ENCODE measurements at places on chromosomes 5 and 9.

DNA sequence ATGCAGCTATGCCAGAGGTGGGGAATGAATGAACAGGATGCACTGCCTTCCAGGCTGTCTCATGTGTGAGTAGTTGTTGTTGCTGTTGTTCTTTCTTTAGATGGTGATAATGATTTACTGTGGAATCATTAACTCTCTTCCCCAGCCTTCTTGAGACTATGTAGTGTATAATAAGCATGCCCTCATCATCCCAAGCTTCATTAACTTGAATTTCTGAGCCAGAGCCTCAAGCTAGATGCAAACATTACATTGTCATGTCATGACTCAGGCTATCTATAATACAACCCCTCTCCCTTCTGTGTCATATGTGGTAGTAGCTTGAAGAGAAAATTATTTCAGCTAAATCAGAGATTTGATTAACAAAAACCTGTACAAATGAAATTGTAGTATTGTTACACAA is 10.0 kb upstream of the ADAMTSL1 start:
- H3K4me1 ChIP-seq: no peaks in the 10 kb centered on the region
- no peak overlapping the region for H3K4me3 ChIP-seq
- H3K27ac ChIP-seq: no peak overlapping the region
- H3K36me3 ChIP-seq: no peaks in the 10 kb centered on the region

DNA sequence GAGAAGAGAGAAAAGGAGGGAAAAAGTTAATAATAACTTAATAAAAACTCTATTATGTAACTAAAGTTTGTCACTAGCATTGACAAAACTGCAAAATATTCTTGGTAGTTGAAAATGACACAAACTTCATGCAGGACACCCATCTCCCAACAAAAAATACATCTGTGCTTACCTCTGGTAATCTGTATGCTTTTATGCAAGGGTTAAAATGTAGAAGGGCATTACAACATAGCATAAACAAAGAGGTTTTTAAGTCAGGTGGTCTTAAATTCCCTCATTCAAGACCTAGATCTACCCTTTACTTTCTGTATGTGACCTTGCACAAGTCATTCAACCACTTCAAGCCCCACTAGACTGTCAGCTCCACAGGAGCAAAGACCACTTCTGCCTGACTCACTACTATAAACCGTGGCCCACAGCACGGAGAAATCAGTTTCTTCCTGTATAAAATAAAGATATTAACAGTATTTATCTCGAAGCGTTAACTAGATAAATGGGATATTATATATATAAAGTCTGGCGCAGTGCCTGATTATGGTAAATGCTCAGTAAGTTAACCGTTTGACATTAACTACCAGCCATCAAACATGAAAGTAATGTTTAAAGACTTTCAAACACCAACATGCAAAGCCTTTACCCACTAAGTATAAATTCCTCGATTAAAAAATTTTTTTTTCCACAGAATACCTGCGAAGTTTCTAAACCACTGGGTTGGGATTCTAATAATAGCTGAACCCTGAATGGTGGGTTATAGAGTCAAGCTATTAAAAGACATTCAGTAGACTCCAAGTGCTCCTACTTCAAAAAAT is 2.0 kb downstream of the FBXL17 start:
- H3K36me3 ChIP-seq: no peaks in the 10 kb centered on the region
- DNase-seq: no peak
- H3K27ac ChIP-seq: peak overlapping the region; percentile 95
- peak overlapping the region; percentile 92 for H3K4me3 ChIP-seq
- H3K4me1 ChIP-seq: peaks cover 22% of the 10 kb centered on the region

GRCh38 chr9:110148891-110149290 is 59.1 kb downstream of the C9orf152 start:
- H3K27ac ChIP-seq: peak overlapping the region; percentile 69
- no peaks in the 10 kb centered on the region for H3K36me3 ChIP-seq
- no peak for DNase-seq
- no peaks in the 10 kb centered on the region for H3K27me3 ChIP-seq

- H3K36me3 ChIP-seq: no peaks in the 10 kb centered on the region
- no peak overlapping the region for H3K27ac ChIP-seq
- H3K4me3 ChIP-seq: no peak overlapping the region
- no peaks in the 10 kb centered on the region for H3K4me1 ChIP-seq
- no peaks in the 10 kb centered on the region for H3K27me3 ChIP-seq
- no peak for DNase-seq
Measured at GRCh38 chr9:6838158-6838557, 80.4 kb downstream of the KDM4C start.

GRCh38 chr5:173303878-173304590 is 24.2 kb downstream of the STC2 start:
- DNase-seq: no peak
- H3K4me1 ChIP-seq: no peaks in the 10 kb centered on the region

- no peaks in the 10 kb centered on the region for H3K36me3 ChIP-seq
- H3K4me3 ChIP-seq: peak overlapping the region; percentile 4
- no peaks in the 10 kb centered on the region for H3K27me3 ChIP-seq
- peak; percentile 17 for DNase-seq
Measured at GRCh38 chr5:143435210-143435657, 31.7 kb upstream of the NR3C1 start.

DNA sequence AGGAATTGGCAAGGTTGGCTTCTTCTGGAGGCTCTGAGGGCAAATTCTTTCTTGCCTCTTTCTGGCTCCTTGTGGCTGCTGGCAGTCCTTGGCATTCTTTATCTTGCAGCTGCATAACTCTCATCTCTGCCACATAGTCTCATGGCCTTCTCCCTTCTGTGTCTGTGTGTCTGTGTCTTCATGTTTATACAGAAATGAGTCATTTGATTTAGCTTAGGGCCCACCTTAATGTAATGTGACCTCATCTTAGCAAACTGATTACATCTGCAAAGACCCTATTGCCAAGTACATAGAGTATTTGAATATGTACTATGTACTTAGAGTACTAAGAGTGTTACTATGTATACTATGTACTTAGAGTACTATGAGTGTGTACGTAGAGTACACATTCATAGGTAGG is 122.5 kb downstream of the RFK start:
- no peak overlapping the region for H3K4me3 ChIP-seq
- DNase-seq: no peak
- no peaks in the 10 kb centered on the region for H3K4me1 ChIP-seq
- H3K27ac ChIP-seq: no peak overlapping the region

DNA sequence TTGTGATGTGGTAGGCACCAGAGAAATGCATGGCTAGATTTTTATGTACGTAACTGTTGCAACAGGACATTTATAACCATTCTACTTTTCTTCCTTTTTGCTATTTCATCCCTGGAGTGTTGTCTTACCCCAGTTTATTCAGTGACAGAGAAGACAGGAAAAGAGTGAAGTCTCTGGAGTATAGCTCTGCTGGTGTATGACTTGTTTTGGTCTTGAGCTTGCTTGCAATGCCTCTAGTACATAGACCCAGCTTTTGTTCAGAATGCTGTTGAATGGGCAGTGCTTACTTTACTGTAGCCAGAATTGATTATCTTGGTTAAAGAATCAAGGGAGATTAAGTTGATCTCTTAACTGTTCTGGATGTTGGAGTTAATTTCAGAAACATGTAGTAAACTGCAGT is 94.3 kb downstream of the PBX3 start:
- no peak overlapping the region for H3K4me3 ChIP-seq

GRCh38 chr9:92954049-92954861 is 6.9 kb downstream of the FGD3 start:
- no peak overlapping the region for H3K4me3 ChIP-seq
- peak overlapping the region; percentile 76 for H3K27ac ChIP-seq
- H3K36me3 ChIP-seq: no peaks in the 10 kb centered on the region
- peak; percentile 73 for DNase-seq
- H3K27me3 ChIP-seq: peaks cover 32% of the 10 kb centered on the region
- H3K4me1 ChIP-seq: peaks cover 4% of the 10 kb centered on the region

- H3K36me3 ChIP-seq: no peaks in the 10 kb centered on the region
- no peak for DNase-seq
- H3K27me3 ChIP-seq: no peaks in the 10 kb centered on the region
- no peak overlapping the region for H3K27ac ChIP-seq
- H3K4me3 ChIP-seq: no peak overlapping the region
Measured at GRCh38 chr9:112784020-112784785, 33.6 kb downstream of the SNX30 start.

GRCh38 chr5:106481374-106481773 is 1189.4 kb downstream of the EFNA5 start:
- no peaks in the 10 kb centered on the region for H3K27me3 ChIP-seq
- H3K27ac ChIP-seq: no peak overlapping the region
- no peak for DNase-seq
- H3K4me3 ChIP-seq: no peak overlapping the region
- H3K4me1 ChIP-seq: no peaks in the 10 kb centered on the region

DNA sequence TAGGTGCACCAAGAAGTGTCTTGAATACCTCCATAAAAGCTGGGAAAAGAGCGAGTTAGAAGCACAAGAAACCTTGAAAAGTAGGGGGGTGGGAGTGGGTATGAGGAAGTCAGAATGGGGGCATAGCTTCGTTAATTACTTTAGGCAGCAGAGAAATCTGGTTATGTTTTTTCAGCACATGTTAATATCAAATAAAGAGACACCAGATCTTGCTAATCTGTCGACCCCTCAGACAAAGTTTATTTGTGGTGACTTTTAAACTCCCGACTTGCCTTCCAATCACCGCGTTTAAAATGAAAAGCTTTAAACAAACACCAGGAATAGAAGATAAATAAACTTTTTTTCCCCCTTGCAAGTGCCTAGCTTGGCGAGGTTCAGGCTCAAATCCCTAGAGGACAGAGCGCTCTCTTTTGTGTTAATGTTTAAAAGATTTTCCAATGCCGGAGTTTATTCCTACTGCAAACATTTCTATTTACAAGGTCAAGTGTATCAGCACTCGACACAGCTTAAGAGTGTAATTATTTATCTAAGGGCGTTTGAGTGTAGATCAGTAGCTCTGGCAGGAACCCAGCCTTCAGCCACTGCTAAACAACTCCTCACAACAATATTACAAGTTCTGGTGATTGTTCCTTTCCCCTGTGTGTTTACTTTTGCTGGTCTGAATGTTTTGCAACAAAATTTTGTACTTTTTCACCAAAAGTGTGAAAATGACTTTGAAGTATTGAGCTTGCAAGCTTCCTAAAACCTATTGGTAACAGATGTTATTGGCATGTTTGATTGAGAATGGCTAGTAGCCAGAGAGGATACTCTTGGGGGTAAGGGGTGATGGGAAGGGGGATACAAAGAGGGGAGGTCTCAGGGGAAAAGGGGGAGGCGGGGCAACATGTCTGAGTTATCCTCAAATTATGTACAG is 3.8 kb downstream of the GAS1 start:
- H3K27me3 ChIP-seq: no peaks in the 10 kb centered on the region
- no peaks in the 10 kb centered on the region for H3K4me1 ChIP-seq
- H3K4me3 ChIP-seq: no peak overlapping the region
- no peak for DNase-seq

DNA sequence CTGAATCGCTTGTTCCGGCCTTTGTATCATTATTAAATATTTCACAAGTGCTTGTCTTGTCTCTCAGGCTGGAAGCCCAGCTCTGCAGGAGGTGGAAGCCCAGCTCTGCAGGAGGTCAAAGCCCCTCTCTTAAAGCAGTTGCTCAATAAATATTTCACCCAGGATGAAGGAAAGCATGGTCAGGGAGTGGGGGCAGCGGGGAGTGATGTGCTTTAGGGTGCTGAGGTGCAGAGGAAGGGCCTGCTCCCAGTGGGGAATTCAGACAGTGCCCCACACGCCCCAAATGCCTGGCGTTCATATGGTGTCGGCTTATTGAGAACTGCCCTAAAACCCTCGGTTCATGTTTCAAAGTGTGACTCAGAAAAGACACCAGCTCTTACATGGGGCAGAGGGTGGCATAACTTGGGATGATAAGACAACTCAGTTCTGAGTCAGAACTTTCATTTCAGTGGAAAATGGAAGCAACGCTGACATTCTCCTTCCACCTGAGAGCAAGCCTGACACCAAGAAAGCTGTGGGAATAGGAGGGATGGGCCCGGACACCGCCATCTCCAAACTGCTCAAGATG is 114.3 kb upstream of the DAP start:
- no peak for DNase-seq
- H3K4me3 ChIP-seq: no peak overlapping the region
- H3K4me1 ChIP-seq: no peaks in the 10 kb centered on the region
- no peaks in the 10 kb centered on the region for H3K36me3 ChIP-seq

DNA sequence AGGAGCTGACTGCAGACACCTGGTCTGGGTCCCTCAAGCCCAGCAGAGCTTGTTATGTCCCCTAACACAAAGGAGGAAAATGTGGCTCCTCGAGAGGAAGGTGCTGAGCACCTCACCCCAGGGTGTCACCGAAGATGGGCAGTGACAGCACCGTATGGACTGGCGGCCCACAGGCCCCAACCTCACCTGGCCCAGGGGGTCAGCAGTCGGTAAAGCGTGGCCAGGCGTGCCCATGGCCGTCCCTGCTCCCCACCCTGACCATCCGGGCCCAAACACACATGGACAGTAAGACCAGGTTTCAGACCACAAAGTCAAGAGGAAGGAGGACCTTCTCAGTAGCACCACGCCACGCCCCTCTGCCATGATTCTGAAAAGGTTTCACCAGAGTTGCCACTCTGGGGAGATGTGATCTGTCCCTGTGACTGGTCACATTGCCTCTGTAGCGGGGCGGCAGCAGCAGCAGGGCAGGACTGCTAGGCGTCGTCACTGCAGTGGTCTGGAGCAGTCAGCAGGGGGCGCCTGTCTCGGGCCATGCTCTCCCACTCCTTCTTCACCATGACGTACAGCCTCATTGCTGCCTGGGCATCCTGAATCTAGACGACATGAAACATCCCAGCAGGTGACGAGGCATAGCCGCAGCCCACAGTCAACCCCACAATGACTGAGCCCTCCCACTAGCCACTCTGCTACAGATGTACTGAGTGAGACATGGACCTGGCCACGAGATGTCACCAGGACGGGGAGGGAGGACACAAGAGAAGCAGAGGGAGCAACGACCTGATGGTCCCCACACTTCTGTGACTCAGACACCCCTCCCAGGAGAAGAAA is 11.1 kb downstream of the REXO4 start:
- DNase-seq: peak; percentile 68
- H3K36me3 ChIP-seq: peaks cover 6% of the 10 kb centered on the region
- H3K27ac ChIP-seq: no peak overlapping the region
- no peaks in the 10 kb centered on the region for H3K27me3 ChIP-seq
- H3K4me1 ChIP-seq: no peaks in the 10 kb centered on the region

GRCh38 chr5:34919077-34919476 is 3.6 kb downstream of the BRIX1 start:
- H3K4me1 ChIP-seq: peaks cover 32% of the 10 kb centered on the region
- no peak for DNase-seq
- peaks cover 43% of the 10 kb centered on the region for H3K36me3 ChIP-seq
- H3K4me3 ChIP-seq: no peak overlapping the region
- no peaks in the 10 kb centered on the region for H3K27me3 ChIP-seq

All from heart left ventricle (tissue), 16 donors.